ENCODE measurements at places on chromosomes 3 and 15. TPM values are rescaled to one million over a fixed set of nuclear protein-coding genes. Genes with fewer than 3 reads are reported as not detected.

Gene WNT5A
- total RNA-seq, result 10.6 TPM

- DNase-seq, result no peak
- no peaks in the 10 kb centered on the region for H3K4me1 ChIP-seq
- no peak overlapping the region for H3K4me3 ChIP-seq
- H3K36me3 ChIP-seq, result no peaks in the 10 kb centered on the region
- H3K27me3 ChIP-seq, result no peaks in the 10 kb centered on the region
Observed at GRCh38 chr3:111031538-111031937, 40.1 kb upstream of the NECTIN3 start.

GRCh38 chr3:185534511-185534910, 17.9 kb downstream of the LIPH start:
- no peak overlapping the region for H3K27ac ChIP-seq
- DNase-seq, result no peak
- H3K36me3 ChIP-seq, result no peaks in the 10 kb centered on the region

DNA sequence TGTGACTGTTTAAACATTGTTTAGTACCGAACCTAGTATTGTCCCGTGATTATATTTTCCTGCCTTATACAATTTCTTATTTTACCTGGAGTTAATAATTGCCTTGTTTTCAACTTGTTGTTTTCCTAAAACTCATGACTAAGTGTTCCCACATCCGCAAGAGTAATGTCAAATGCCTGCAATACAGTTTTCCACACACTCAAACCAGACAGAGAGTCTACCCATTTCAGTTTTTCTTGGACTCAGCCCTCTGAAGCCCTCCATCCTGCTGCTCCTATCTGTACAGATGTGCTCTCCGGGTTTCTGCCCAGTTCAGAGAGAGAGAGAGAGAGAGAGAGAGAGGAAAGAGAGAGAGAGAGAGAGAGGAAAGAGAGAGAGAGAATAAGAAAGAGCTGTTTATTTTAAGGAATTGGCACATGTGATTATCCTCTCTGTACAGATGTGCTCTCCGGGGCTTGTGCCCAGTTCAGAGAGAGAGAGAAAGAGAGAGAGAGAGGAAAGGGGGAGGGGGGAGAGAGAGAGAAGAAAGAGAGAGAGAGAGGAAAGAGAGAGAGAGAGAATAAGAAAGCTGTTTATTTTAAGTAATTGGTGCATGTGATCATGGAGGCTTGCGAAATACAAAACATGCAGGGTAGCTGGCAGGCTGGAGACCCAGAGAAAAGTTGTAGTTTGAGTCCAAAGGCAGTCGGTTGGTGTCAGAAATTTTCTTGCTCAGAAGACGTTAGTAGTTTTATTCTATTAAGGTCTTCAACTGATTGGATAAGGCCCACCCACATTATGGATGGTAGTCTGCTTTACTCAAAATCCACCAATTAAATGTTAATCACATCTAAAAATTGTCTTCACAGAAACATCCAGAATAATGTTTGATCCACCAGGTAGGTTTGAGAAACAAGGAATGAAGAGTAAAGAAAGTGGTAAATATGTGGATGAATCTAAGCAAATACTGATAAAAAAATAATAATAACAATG, 104.1 kb upstream of the GOLGA8J start:
- H3K36me3 ChIP-seq, result no peaks in the 10 kb centered on the region
- no peaks in the 10 kb centered on the region for H3K27me3 ChIP-seq
- DNase-seq, result no peak
- H3K4me1 ChIP-seq, result no peaks in the 10 kb centered on the region

DNA sequence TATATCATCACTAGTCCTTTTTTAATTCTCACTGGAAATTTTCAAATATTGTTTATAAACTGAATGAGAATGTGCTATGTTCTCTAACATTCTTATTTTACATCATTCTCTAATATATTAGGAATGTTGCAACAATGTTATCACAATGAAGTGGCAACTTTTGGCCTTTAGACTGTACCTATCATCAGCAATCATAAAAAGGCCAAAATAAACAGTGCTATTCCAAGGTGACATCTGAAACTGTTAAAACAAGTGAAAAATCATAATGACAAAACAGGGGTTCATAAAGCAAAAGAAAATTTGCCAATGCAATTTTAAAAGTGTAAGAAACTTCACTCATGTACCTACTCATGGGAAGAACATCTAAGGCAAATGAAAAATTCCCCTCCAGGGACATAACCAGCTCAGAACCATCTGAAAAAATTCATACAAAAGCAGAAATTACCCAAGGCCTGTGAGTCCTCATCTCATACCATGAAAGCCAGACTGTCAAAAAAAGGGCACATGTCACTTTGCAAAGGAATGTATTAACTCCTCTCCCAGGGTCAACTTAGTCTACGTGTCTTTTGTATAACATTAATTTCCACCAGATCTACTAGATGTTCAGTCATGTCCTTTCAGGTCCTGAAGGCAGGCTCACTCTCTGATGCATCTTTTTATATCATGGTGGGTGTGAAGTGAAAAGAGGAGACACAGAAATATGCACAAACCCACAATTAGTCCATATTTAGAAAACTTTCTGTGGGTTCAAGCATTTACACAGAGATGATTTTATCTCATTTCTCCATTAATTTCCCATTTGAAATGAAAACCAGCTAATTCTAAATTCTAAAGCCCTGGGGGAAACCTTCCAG, 211.9 kb downstream of the CBLB start:
- no peak overlapping the region for H3K4me3 ChIP-seq
- H3K27ac ChIP-seq, result no peak overlapping the region
- no peaks in the 10 kb centered on the region for H3K27me3 ChIP-seq
- no peak for DNase-seq
- no peaks in the 10 kb centered on the region for H3K4me1 ChIP-seq
